ENCODE measurements at places on chromosomes 2 and 18.

DNA sequence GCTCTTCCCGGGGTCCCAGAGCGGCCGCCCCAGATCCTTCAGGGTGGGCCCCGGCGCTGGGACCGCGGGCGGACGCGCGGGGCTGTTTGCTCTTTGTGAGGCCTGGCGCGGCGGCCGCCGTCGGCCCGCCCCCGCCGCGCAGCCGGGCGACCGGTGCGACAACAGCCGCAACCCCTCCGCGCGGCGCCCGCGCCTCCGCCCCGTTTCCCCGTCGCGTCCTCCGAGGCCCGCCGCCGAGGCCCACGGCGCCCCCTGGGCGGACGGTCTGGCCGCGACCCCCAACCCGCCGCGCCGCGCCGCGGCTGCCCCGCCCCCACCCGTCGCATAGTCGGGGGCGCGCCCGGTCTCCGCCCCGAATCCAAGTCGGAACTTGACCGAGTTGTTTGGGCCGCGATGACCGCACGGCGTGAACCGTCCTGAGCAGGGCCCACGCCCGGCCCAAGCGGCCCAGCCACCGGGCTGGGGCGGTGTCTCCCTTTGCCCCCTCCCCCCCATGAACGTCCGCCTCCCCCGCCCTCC is 448 bp downstream of the YPEL5 start:
- no peak for DNase-seq

DNA sequence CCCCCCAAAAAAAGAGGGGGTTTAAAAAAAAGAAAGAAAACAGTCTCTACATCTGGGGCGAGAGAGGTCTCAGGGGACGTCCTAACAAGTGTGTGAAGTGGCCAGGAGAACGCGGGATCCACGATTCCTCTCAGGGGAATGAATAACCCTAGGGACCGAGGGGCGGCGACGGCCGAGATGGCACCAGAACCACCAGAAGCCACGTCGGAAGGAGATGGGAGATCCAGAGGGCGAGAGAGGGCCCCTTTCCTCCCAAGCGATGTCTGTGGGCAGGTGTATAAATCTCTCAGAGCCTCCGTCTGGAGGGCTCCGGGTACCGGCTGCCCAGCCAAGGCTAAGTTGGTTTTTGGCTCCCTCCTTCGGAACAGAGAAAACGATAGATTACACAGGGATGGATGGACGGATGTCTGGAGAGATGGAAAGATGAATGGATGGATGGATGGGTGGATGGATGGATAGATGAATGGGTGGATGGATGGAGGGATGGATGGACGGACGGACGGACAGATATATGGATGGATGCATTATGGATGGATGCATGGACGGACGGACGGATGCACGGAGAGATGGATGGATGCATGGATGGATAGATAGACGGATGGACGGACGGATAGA is 1.7 kb downstream of the EPHA4 start:
- no peak for DNase-seq

GRCh38 chr2:86360776-86361175 is 23.4 kb upstream of the REEP1 start:
- DNase-seq = no peak

GRCh38 chr18:23793051-23793450 is 103.8 kb downstream of the LAMA3 start:
- no peak for DNase-seq

DNA sequence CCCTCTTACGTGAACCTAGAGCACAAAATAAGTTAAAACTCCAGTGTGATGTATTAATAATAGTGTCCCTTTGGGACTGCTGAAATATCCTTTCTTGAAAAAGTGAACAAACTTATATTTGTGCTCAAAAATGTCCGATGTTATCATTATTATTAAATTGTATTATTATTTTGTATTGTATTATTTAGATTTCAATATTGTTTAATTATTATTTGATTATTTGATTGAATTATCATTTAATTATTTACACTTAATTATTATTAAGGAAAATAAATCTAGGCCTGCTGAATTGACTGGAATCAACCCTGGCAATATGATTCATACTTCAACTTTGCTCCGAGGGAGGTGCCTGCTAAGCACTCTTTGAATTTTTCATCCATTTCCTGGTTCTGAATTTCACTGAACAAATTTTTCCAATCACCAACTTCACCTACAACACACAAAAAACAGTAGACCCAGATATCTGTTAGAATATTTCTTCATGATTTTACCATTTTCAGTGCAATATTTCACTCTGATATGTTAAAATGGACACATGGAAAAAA is 10.9 kb upstream of the EIF2AK2 start:
- DNase-seq = no peak

GRCh38 chr2:36266536-36267121 is 88.9 kb upstream of the CRIM1 start:
- DNase-seq = no peak

DNA sequence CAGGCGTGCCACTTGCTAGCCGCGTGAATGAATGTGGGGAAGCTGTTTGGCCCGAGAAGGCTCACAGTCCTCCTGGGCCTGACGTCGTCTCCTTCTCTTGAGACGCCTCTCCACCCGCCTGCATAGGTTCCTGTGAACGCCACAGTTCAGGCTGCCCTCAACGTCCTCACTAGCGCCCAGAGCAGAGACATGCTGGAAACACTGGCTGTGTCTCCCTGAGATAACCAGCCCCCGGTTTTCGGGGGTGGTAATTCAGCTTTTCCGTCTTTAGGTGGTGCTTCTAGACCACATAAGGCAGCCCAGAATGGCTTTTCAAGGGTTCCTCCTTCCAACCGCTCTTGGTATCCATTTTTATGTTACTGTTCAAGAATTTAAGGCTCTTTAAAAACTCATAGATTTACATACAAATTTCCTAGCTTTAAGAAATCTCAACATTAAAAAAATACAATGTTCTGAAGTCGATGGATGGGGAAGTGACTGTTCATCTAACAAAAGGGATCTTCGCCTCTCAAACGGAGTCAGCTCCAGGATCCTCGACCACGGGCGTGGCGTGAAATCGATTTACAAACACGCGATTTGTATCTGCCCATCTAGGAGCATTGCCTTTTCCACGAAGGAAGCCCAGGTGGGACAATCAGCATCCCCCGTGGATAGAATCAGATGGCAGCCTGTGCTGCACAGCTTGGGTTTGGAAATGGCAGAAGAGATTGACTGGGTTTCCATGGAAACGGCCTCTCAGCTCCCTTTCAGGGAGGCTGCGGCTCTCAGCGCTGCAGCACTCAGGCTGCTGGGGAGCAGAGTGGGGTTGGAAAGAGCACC is 110.6 kb upstream of the PXDN start:
- DNase-seq = no peak

DNA sequence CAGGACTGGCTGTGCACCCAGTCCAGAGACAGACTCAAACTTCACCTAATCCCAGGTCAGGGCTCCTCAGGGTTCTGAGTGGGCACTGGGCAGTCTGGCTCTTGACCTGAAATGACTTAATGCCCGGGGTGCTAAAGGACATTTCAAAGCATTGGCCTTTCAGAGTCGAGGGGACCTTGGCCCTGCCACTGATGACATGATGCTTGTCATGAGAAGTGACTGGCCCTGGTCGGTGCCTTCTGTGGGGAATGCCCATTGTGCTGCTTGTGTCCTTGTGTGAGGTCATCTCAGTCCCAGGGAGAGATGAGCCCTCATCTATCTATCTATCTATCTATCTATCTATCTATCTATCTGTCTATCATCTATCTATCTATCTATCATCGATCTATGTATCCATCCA is 81.3 kb downstream of the CTAGE1 start:
- no peak for DNase-seq

- no peak for DNase-seq
Measured at GRCh38 chr2:212193056-212193455, 345.5 kb downstream of the ERBB4 start.

- DNase-seq = no peak
Measured at GRCh38 chr2:221478485-221478863, 93.6 kb downstream of the EPHA4 start.

- DNase-seq = no peak
Measured at GRCh38 chr2:237156857-237157779, 71.4 kb downstream of the COPS8 start.

DNA sequence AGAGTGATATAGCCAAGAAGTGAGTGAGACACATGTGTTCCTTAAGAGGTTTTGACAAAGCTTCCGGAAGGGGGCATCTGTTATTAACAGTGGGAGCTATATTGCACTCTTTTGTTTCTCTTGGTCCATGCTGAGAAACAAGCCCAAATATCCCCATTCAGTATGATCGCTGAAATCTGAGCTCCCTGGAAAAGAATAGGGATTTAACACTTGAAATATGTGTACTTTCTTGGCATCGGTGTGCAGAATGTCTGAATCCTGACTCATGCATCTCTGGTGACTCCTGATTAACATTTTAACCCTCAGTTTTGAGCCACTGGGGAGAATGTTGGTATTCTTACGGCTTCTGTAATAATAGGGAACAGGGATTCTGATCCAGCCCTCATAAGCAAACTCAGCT is 448.1 kb downstream of the TSN start:
- DNase-seq = no peak

- no peak for DNase-seq
Measured at GRCh38 chr2:201673546-201673945, 24.9 kb downstream of the MPP4 start.

- no peak for DNase-seq
Measured at GRCh38 chr2:32783933-32784332, 156.1 kb downstream of the TTC27 start.

GRCh38 chr2:38533180-38533579 is 69.5 kb downstream of the HNRNPLL start:
- no peak for DNase-seq

GRCh38 chr2:30060562-30060961 is 86.2 kb upstream of the YPEL5 start:
- DNase-seq = no peak

- no peak for DNase-seq
Measured at GRCh38 chr2:230318190-230319121, 8.5 kb upstream of the SP140L start.

- DNase-seq = no peak
Measured at GRCh38 chr2:229775614-229776313, 61.4 kb upstream of the DNER start.

GRCh38 chr2:49359721-49360406 is 205.5 kb upstream of the FSHR start:
- no peak for DNase-seq

GRCh38 chr2:224223851-224224555 is 177.9 kb downstream of the FAM124B start:
- no peak for DNase-seq

- DNase-seq = no peak
Measured at GRCh38 chr18:55699233-55699765, 111.3 kb upstream of the TCF4 start.

DNA sequence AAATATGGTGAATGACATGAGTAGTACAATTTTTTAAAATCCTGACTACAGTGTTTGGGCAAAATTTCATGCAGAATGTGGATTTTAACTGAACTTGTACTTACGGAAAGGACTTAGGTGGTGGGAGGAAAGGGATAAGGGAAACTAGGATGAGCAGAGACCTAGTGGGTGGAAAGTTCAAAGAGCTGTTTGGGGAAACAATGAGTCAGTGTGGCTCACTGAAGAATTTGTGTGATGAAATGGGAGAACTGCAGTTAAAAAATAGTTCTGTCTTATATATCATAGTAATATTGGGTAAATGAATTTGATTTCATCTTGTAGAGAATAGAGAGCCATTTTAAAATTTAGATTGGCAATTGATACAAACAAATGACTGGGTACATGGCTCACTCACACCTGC is 220.1 kb upstream of the CTAGE1 start:
- no peak for DNase-seq

DNA sequence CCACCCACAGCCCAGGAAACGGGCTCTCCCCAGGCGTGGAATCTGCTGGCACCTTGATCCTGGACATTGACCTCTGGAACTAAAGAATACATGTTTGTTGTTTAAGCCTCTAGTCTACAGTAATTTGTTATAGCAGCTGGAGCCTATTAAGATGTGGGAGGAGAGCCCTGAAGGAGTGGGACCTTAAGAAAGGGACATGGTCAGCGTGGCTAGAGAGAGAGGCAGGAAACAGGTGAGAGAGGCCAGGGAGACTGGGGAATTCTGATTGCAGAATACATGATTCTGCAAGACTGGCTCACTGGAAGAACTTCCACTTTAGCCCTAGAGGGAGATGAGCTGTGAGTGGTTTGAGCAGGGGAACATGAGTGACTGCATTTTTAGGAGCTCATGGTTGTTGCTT is 83.2 kb downstream of the CD8B2 start:
- no peak for DNase-seq

GRCh38 chr18:79529991-79530390 is 134.3 kb downstream of the NFATC1 start:
- DNase-seq = no peak

- no peak for DNase-seq
Measured at GRCh38 chr2:197445746-197446145, 7.6 kb upstream of the COQ10B start.

DNA sequence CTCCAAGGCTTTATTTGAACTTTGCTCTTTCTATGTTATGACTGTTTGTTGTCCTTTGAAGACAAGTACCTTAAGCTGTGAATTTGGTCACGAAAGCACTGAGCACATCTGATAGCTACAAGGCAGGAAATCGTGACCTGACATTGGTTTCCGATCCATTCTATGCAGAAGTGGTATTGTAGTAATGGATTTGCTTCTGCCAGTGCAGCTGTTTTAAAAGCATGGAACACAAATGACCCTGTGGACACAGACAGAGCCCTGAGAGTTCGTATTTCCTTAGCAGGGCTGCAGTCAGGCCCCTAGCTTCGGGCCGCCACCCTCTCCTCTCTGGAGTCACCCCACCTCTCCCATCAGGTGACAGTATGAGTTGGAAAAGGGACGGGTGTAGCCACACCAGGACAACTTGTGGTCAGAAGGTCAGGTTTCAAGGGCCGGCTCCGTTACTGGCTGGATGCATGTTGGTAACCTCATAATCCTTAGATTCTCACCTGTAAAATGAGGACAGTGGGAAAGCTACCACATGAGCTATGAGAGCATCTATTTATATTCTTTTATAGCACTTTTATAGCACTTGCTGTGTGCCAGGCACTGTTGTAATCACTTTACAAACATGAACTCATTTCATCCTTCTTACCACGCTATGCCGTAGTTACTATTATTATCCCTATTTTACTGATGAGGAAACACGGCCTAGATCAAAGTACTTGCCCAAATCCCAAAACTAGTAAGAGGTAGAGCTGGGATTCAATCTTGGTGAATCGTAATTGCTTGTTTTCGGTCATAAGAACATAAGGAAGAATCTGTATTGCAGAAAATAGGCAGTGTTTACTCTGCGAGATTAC is 70.2 kb downstream of the SPATS2L start:
- DNase-seq = no peak

GRCh38 chr2:40348038-40348437 is 103.9 kb downstream of the SLC8A1 start:
- DNase-seq = no peak

DNA sequence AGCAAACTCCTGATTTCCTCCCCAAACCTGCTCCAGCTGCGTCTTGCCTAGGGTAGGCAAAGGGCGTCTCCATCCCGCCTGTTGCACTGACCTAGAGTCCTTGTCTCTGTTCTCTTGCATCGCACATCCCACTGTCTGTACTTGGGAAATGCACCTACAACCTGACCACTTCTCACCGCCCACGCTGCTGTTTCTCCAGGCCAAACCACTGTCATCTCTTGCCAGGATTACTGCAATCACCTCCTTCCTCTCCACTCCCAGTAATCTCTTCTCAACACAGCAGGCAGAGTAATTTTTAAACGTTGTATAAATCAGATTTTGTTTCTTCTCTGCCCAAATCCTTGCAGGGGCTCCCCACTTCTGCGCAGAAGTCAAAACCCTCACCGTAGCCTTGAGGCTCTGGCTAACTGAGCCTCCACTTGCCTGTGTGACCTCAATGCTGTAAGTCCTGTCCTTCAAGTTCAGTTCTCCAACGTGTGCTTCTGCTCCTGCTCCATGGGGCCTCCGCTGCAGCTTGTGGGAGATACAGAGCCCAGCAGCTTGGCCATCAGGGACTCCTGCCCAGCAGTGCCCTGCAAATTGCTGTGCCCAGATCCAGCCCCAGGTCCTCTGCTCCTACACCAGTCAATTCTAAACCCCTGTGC is 27.7 kb upstream of the SEMA4C start:
- DNase-seq = no peak
